ENCODE measurements at places on chromosomes 3 and 15.

GRCh38 chr3:77815467-77815866 is 775.6 kb downstream of the ROBO2 start:
- no peak for DNase-seq

DNA sequence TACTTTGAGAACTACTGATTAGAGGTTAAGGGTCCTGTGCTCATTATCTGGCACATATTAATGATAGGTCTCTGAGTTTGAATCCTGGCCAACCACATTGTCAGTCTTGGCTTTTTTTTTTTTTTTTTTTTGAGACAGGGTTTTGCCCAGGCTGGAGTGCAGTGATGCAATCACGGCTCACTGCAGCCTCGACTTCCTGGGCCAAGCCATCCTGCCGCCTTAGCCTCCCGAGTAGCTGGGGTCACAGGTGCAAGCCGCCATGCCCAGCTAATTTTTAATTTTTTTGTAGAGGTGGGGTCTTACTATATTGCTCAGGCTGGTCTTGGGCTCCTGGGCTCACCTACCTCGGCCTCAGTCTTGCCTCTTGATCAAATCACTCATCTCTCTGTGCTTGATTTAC is 547 bp upstream of the PCCB start:
- no peak for DNase-seq

GRCh38 chr15:89197503-89197971 is 23.8 kb downstream of the RLBP1 start:
- DNase-seq: no peak

- DNase-seq: no peak
Observed at GRCh38 chr15:84826369-84826823, 9.2 kb downstream of the ALPK3 start.

- DNase-seq: no peak
Observed at GRCh38 chr15:71458089-71458660, 342.9 kb downstream of the THSD4 start.

DNA sequence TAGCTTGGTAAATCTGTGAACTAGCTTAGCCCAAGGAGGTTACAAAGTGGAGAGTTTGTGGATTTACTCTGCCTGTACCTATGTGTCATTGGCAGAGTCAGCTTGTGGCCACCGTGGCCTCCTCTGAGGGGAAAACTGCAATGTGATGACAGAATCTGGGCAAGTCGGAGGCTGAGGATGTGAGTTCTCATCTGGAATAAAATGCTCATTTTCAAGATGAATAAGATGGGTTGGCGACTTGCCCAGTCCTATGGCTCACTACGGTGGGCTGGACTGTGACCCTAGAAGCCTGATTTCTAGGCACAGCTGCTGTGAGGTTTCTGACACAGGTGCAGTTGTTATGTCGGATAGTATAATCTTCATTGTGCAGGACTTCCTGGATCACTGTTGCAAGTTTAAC is 83.7 kb downstream of the ETV5 start:
- no peak for DNase-seq

- DNase-seq: no peak
Observed at GRCh38 chr3:16249336-16249735, 15.4 kb downstream of the DPH3 start.

- DNase-seq: no peak
Observed at GRCh38 chr3:129530251-129530791, 1.9 kb downstream of the RHO start.
